ENCODE measurements at places on chromosomes 2 and 18.
A peak's percentile ranks its signal among the peaks of the same experiment; 100 is the strongest.

DNA sequence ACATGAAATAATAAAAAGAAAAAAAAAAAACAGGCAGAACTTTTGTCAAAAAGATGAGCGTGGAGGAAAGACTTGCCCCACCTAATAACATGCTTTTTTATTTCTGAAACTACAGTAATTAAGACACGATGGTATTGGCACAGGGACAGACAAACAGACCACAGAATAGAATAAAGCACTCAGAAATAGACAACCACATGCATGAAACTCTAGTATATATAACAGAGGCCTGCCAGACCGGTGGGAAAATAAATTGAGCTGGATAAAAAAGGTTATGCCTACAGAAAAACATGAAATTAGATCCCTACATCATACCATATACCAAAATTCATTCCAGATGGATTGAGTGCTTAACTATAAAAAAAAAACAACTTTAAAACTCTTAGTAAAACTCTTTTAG, 163.1 kb downstream of the NRP2 start:
- no peak for DNase-seq

GRCh38 chr2:207311316-207312005, 145.7 kb upstream of the KLF7 start:
- peak; percentile 90 for DNase-seq

GRCh38 chr2:28400419-28400818, 7.8 kb downstream of the FOSL2 start:
- no peak for DNase-seq

- DNase-seq = no peak
Measured at GRCh38 chr2:58871469-58872142, 630.5 kb upstream of the FANCL start.

DNA sequence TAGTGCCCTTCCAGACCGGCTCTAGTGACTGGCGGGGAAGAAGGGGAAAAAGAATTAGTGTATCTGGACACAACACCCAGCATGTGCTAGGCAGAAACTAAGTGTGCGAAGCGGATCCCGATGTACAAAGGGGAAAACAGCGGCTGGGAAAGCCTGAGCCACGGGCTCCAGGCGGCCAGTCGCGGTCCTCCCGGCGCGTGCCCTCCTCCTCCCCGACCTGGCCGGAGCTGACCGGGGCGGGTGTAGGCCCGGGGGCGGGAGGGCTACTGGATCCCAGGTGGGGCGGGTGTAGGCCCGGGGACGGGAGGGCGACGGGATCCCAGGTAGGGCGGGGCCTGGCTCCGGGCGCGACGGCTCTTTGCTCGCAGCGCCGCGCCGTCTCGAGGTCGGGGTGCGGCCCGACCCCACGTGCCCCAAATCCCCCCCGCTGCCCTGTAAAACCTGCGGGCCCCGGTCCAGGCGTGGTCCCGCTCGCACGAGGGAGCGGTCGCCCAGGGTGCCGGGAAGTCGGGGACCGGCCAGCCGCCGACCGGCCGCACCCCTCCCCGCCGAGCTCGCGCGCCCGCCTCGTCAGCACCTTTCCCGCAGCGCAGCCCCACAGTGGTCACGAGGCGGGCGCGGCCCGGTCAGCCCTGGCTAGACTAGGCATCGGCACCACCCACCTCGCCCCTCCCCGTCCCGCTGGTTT, 48.8 kb downstream of the C2orf42 start:
- no peak for DNase-seq

DNA sequence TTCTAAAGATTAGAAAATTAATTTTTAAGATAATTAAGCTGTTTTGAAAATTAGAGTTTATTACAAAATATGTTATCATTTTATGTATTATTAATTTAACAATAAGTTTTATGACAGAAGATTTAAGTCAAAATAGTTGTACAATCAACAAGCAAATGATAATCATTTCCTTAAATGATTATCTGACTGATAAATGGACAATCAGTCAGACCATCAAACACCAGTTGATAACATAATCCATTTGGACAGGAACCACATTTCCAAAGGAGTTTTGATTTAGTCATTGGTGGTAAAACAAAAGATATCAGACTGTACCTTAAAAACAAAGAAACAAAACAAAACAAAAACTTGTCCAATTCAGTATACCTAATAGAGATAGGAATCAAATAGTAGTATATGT, 1.9 kb downstream of the TFPI start:
- no peak for DNase-seq

GRCh38 chr18:80229766-80230745, 17.3 kb downstream of the PARD6G start:
- DNase-seq = no peak

DNA sequence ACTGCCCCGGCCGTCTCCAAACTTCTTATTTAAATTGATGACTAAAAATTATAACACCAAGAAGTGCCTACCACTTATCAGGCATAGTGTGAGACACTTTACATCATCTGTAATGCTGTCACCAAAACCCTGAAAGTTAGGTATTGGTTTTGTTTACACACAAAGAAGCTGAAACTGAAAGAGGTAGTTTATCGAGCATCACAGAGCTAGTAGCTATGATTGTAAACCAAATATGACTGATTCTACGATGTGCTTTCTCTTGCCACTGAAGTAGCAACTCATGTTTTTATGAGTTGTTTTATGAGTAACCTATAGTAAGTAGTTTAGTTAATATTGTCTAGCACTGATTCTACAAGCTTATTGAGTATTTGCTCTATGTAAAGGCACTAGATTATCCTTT, 31.5 kb downstream of the DYNC1I2 start:
- DNase-seq = no peak

DNA sequence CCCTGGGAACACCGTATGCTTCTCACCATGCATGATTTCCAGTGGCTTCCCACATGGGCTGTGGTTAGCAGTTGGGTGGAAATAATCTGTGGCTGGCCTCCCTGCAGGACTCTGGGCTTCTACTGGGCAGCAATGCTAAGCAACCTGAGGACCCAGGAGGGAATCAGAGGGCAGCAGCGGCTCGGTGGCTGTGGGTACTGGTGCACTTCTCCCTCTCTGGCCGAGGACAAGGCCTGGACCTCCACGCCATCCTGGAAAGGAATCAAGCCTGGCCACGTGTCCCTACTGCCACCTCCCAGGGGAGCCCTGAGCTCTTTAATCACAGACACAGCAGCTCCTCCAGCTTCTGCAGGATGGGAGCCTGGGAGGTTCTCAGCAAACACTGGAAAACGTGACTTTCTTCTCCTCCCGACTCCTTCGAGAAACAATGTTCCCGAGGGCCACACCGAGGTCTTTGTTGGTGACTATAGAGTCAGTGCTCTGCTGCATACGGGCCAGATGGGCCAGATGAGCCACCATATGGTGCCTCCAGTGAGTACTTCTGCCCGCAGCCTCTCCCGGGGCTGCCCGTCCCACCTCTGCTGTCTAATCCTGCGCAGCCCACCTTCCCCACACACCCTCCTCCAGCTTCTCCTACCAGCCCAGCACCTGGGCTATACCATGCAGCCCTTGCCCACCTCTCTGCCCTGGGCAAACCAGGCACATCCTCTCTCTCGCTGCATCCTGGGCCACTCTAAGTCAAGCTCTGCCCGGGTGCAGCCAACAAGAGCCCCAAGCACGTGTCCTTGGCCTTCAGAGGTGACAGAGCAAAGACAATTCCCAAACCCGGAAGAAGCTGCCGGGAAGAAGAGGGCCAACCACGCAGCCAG, 42.8 kb upstream of the OTOS start:
- DNase-seq = no peak

DNA sequence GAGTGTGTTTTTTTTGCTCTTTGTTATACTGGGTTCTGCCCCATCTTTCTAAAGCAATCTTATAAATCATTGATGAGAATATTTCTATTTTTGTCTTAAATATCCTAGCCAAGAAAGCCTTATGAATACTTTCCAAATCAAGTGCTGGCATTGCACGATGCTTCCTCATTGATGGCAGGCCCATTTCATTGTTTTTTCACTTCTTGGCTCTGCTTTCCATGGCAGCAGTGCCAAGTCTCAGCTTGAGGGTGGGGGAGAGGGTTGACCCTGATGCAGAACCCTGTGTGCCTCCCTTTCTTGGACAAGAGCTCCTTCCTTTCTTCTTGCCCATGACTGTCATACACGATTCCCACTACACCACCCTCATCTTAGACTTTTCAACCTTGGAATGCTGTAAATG, 16.7 kb upstream of the CELF4 start:
- no peak for DNase-seq

- DNase-seq = no peak
Measured at GRCh38 chr2:96427917-96428316, 77.2 kb downstream of the NEURL3 start.

DNA sequence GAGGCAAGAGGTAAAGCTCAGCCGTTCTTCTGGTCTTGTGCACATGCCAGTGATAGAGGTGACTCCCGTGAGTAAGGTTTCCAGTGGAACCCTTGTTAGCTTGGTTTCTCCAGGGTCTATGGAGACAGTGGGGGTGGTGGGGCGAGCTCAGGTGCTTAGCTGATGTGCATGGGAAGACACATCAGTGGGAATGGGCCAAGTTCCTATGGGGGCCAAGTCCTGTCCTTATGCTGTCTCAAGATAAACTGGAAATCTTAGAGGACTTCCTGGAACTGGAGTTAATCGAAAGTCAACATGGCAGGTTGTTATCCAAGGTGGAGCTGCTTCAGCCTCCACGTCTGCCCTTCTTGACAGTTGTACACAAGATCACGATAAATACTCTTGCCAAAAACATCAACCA, 130.1 kb upstream of the TMEM18 start:
- no peak for DNase-seq

GRCh38 chr2:120935339-120936313, 200.0 kb downstream of the GLI2 start:
- DNase-seq = no peak

Data from T-helper 1 cell (primary cell).